ENCODE measurements at places on chromosomes 11 and 22.

GRCh38 chr11:75823415-75823814 lies 8.4 kb downstream of the UVRAG start:
- DNase-seq = no peak

DNA sequence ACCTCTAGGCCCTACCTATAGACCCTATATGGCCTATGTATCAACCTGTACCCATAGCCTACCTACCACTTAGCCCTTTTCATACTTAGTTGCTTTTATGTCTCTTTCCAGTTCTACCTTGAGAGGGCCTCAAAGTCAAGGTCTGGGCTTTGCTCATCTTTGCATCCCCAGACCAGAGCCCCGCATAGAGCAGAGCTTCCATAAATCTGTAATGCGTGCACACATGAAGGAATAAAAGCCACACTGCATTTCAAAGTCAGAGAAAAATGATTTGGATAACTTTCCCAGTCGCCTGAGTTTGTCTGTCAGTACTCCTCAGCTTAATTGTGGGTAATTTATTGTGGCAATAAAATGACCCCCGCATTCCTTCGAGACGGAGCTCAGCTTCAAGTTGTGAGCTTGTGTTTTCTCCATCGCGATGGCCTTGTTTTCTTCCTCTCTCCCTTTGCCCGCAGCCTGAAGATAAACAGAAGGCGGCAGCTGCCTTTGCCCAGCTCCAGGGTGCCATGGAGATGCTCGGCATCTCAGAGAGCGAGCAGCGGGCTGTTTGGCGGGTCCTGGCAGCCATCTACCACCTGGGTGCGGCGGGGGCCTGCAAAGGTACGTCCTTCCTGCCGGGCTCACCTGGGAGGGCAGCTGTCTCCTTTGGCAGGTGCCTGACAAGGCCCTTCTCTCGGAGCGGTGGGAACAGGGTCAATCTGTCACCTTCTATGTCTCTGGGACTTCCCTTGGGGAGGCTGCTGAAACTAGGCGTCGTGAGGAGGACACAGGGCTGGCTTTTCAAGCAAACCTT lies 55.7 kb downstream of the MYO18B start:
- DNase-seq = no peak

DNA sequence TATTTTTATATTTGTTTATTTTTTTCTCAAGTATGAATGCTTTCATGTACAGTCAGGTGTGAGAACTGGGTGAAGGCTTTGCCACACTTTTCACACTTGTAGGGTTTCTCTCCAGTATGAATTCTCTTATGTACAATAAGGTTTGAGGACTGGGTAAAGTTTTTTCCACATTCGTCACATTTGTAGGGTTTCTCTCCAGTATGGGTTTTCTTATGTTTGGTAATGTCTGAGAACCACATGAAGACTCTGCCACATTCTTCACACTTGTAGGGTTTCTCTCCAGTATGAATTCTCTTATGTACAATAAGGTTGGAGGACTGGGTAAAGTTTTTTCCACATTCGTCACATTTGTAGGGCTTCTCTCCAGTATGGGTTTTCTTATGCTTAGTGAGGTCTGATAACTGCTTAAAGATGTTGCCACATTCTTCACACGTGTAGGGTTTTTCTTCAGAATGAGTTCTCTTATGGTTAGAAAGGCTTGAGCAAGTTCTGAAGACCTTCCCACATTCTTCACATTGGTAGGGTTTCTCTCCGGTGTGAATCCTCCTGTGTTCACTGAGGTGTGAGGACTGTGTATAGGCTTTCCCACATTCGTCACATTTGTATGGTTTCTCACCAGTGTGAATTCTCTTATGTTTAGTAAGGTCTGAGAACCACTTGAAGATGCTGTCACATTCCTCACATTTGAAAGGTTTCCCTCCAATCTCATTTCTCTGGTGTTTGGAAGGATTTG lies 19.7 kb downstream of the ZNF195 start:
- DNase-seq = no peak

DNA sequence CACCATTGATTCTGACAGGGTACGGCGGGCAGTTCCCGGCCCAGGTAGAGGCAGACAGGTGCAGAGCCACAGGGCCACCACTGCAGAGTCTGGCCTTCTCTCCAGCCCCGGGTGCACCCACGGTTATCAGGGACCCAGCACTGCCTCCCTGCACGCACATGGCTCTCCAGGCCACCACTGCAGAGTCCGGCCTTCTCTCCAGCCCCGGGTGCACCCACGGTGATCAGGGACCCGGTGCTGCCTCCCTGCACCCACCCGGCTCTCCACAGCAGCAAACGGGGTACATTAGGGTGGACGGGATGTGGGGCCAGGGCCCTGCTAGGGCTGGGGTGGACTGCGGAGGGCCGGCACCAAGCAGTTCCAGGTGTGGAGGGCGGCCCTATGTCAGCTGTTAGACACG lies 272.9 kb downstream of the BRD1 start:
- DNase-seq = no peak

- DNase-seq = no peak
Measured at GRCh38 chr22:40541300-40541699, 95.2 kb downstream of the MRTFA start.

DNA sequence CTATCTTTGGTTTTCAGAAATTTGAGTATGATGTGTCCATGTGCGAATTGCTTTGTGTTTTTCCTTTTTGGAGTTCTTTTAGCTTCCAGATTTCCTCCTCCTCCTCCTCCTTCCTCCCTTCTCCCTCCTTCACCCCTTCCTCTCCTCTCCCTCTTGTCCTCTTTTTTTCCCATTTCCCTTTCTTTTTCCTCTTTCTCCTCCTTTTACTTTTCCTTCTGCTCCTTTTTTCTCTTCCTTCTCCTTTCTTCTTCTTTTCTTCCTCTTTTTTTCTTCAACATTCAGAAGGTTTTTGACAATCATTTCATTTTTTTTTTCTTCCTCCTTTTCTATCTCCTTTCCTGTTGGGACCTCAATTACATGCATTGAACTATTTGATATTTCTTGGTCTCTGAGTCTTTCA lies 104.9 kb downstream of the TMEM135 start:
- DNase-seq = no peak

- DNase-seq = no peak
Measured at GRCh38 chr11:134607963-134608750, 196.1 kb upstream of the B3GAT1 start.

GRCh38 chr11:45482331-45482730 lies 183.1 kb downstream of the CHST1 start:
- DNase-seq = no peak

DNA sequence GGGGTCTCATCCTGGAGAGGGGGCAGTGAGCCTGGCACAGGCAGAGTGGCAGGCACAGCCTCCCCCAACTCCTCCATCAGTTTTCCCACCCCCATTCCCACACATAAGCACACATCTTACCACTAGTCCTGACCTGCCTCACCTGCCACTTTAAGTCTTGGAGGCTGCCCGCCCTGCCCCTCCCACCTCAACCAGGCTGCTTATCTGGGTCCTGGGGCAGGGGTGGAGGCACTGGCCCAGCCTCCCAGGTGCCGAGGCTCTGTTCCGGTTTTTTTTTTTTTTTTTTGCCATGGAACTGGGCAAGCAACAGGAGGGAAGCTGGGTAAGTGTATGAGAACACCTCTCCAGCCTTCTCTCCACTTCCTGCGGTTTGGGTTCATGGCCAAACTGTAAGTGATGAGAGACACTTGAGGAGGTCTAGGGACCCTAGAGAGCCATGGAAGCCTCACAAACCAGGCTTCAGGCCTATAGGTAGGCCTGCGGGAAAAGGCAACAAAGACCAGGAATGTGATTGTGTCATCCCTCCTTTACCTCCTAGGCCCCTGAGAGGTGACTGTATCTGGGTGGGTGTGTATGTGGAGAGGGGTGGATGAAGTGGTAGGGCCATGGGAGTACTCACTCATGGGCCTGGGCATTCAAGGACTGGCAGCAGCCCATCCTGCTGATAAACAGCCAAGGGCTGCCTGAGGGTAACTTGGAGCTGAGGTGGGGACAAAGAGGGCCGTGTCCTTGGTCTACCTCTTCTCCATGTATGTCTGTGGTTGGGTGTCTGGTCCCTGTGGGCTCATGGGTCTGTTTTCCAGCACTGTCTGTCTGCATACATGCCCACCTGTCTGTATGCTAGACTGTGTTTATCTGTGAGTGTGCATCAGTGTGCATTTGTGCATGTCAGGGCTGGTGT lies 22.6 kb downstream of the PHLDB1 start:
- no peak for DNase-seq

DNA sequence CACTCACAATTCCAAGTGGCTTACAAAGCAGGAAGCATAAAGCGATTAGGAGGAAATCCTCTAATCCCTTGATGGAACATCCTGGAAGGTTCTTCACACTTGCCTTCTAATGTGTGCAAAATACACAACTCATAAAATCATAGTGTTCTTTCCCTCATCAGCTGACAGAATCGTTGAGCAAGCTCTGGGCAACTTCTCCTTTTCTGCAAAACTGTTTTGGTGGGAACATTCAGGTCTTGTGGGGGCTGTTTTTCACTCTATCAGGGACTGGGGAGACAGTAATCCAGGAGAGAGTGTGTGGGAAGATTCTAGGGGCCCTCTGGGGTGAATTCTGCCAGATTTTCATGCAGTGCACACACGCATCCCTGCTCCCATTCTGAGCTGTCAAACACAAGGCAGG lies 53.2 kb downstream of the IRAG1 start:
- no peak for DNase-seq

GRCh38 chr11:87972133-87972532 lies 203.1 kb downstream of the RAB38 start:
- DNase-seq = no peak

DNA sequence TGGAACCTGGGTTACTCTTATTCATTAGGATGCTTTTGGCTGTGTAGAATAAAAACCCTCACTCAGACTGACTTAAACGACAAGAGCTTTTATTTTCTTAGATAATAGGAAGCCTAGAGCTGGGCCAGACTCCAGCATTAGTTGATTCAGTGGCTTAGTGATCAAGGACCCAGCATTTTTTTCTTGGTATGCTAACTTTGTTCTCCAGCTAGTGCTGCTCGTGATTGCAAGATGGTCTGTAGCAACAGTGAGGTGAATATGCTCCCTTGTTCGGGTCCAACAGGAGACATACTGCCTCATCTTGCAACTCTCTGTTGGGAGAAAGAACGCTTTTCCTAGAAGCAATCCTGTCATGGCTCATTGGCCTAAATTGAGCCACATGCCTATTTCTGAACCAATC lies 33.4 kb downstream of the INSC start:
- DNase-seq = no peak

- no peak for DNase-seq
Measured at GRCh38 chr11:27355575-27356104, 7.4 kb downstream of the CCDC34 start.

GRCh38 chr11:80362563-80363340 lies 921.9 kb upstream of the TENM4 start:
- DNase-seq = no peak

DNA sequence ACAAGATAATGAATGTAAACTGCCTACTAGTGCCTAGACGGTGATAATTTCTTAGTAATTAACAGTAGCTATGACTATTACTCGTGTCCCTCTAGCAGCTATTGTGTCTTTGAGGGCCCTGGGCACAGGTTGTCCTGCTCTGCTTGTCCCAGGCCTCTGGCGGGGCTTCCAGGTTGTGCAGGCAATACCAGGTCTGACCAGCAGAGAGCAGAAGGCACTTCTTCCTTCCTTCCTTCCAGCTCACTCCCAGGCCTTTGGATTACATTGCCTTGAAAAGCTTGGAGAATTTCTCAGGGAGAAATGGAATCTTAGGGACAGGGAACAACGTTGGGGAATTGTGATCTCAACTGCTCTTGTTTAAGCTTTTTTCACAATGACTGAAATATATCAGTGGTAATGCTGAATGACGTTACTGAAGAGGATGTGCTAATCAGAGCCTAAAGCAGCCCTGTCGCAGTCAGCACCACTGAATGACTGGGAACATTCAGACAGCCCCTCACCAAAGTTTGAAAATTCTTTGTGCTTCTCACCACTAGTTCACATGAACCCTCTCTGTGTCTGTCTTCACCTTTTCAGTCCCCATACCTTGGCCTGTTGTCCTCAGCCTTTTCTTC lies 8.4 kb upstream of the CCKBR start:
- DNase-seq = peak; percentile 76

DNA sequence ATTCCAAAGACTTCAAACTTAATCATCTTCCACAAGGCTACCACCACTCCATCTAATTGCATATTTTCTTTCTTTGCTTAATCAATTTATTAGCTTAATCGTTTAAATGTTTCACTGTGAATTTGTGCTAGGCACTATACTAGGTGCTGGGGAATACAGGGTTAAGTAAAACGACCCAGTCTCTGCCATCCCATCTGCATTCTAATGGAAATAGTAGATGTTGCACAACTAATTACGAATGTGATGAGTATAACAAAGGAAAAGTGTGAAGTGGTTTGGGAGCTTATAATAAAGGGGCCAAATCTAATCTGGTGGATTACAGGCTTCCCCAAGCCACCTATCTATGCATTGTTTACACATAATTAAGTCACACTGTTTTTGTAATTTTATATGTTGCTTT lies 147.1 kb downstream of the FAM181B start:
- DNase-seq = no peak

GRCh38 chr11:33195462-33196173 lies 34.3 kb upstream of the CSTF3 start:
- no peak for DNase-seq

DNA sequence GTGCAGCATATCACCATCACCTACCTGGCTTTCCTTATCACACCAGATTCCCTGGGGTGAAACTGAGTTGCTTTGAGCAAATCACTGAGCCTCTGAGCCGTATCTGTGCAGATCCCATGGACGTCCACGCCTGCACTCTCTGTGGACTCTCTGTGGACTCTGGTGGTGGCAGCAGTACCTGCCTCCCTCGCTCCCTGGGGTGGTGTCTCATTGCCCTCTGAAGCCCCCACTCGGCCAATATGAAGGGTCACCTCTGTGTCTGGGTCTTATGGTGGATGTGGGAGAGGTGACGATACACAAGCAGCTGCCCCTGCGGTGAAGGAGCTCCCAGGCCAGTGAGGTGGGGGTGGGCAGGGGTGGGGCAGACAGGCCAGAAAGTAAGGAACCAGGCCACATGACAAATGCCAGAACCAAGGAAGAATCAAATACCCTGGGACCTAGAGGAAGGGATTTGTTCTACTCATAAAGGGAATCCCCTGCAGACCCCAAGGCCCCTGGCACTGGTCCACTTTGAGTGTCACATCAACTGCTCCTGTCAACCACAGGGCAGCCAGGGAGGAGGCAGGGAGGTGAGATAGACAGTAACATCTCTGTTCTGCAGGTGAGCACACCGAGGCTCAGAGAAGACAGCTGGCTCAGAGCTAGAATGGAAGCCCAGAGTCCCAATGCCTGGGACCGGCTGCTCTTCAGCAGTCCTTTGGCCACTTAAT lies 9.2 kb upstream of the CHST1 start:
- no peak for DNase-seq
